Activated T-cell treated with anti-CD3 and anti-CD28 coated beads for 4 hours (primary cell): ENCODE measurements at places on chromosomes 11 and 22.

- DNase-seq, result no peak
Measured at GRCh38 chr11:86046116-86046515, 22.8 kb downstream of the PICALM start.

- DNase-seq, result no peak
Measured at GRCh38 chr11:112016765-112017376, 8.3 kb upstream of the DLAT start.

DNA sequence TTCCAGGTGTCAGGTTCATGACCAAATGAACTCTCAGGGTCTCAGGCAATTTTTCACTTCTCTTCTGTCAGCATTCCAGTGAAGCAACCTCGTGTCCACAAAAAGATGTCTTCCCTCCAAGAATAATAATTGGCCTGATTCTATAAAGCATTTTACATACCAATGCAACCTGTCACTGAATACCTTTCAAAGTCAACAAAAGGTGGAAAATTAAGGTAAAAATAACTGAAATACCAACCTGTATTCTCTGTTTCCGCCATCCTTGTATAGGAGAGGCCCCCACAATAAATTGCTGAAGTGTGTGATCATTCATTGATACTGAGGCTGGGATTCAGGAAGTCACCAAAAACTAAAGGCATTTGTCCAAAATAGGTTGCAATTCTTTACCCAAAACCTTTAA is 77.4 kb upstream of the TMEM45B start:
- DNase-seq, result no peak

DNA sequence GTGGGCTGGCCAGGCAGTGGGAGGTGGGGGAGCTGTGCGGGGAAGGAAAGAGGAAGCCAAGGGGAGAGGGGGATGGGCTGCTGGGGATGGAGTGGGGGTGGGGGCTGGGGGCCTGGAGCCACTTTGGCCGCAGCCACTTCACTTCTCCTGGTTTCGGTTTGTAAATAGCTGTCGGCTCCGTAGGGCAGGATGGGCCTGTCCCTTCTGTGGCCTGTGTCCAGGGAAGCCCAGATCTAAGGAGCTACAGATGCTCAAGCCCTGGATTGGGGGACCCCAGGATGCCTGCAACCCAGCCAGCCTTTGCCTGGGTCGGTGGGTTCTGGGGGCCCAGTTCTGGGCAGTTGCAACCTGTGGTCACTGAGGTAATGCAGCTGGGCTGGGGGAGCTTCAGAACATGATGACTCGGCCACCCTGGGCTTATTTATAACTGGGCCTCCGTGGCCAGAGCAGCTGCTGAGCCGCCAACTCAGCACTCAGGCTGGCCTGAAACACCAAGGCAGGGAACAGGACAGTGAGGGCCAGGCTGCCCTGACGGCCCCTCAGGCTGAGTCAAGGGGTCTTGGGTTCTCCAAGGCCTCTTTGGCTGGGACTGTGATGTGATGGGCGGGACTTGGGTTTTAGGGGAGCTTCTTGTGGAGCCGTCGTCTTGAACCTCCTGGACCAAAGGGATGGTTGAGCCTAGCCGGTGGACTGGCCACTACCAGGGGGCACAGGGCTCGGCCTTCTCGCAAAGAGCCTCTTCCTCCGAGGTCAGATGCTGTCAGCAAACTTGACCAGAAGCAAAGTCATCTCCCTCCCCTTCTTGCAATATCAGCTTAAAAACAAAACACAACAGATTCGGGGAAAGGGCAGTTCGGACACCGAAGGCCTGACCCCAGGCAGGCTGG is 15.0 kb upstream of the SLC39A13 start:
- no peak for DNase-seq

- DNase-seq, result no peak
Measured at GRCh38 chr22:28743852-28744251, 2.0 kb downstream of the HSCB start.

DNA sequence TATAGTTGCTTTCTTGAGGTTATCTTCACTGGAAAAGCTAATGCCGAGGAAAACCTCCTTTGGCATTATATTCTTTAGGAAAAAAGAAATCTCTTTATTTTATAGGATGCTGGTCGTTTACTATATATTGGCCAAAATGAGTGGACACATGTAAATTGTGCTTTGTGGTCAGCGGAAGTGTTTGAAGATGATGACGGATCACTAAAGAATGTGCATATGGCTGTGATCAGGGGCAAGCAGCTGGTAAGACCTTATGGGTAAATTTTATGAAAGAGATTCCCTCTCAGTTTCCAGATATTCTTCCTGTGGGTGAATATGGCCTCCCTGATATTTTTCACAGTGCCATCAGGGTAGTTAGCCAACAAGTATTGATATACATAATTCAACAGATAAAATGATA is 29.4 kb upstream of the TTC36 start:
- no peak for DNase-seq

DNA sequence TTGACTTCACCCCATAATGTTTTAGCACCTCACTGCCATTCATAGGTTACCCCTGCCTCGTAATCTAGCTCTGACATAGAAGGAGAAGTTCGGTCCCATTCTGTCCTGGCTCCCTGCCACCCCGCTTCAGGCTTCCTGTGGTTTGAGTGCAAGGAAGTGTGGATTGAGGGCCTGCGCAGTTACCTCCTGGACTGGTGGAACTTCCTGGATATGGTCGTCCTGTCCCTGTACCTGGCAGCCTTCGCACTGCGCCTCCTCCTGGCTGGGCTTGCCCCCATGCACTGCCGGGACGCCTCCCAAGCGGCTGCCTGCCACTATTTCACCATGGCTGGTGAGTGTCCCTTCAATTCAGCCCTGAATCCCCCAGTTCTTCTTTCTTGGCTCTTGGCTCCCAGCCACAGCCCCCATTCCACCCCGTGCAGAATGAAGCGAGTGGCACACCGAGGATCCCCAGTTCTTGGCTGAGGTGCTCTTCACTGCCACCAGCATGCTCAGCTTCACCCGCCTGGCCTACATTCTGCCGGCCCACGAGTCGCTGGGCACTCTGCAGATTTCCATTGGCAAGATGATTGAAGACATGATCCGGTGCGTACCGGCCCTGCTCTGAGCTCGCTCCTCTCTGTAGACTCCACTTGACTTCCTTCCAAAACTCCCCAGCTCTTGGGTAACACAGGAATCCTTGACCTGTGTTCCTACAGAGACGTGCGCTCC is 15.4 kb downstream of the ART5 start:
- DNase-seq, result no peak

DNA sequence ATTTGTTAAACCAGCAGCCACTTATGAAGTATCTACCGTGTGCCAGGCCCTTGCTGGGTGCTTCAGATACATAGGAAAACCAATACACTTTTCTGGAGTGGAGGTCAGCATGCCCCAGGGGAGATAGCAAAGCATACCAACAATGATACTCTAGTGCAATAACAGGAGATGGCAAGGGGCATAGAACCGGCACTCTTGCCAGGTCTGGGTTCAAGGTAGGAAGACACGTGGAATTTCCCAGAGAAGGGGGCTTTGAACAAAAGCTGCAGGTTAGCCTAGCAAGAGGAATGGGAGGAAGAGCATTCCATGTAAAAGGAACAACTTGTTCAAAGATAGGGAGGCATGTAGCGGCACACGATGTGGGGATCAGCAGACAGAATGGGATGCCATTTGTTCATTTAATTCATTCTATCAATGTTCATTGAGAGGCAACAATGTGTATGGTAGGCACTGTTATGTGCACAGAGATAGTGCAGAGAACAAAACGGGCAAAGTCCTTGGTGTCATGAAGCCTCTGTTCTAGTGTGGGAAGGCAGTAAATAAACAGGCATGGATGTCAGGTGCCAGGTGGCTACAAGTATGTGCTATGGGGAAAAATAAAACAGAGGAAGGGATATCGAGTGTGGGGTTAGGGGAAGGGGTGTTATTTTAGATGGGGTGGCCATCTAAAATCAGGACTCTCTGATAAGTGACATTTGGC is 162.6 kb upstream of the E2F8 start:
- no peak for DNase-seq

GRCh38 chr22:22824340-22825212 is 63.0 kb upstream of the IGLL5 start:
- DNase-seq, result no peak

DNA sequence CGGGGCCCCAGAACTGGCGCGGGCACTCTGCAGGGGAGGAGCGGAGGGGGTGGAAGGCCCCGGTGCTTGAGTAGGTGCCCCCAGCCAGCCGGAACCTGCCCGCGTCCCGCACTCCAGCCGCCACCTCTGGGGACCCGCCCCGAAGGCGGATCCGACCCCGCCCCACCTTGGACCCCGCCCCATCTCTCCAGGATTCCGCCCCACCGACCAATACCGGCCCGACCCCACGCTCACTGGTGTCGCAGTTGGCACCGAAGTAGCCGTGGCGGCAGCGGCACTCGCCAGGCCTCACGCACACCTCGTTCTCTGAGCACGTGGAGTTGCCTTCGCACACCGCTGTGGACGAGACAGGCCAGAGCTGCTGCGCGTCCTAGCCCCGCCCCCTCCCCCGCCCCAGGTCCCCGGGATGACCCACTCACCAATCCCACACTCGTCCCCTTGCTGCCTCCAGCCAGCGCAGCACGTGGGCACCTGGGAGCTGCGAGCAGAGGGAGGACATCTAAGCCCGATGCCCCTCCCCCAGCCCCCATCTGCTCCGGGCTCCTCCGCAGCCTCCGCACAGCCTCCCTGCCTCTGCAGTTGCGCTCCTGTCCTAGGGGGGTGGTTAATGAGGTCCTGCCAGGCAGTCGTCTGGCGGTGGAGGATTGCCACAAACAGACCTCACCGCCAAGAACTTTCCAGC is 6.0 kb downstream of the SCARF2 start:
- DNase-seq, result no peak

GRCh38 chr11:88801484-88802123 is 264.2 kb downstream of the GRM5 start:
- no peak for DNase-seq
